T-cell (primary cell): ENCODE measurements at places on chromosomes 11 and 22.

DNA sequence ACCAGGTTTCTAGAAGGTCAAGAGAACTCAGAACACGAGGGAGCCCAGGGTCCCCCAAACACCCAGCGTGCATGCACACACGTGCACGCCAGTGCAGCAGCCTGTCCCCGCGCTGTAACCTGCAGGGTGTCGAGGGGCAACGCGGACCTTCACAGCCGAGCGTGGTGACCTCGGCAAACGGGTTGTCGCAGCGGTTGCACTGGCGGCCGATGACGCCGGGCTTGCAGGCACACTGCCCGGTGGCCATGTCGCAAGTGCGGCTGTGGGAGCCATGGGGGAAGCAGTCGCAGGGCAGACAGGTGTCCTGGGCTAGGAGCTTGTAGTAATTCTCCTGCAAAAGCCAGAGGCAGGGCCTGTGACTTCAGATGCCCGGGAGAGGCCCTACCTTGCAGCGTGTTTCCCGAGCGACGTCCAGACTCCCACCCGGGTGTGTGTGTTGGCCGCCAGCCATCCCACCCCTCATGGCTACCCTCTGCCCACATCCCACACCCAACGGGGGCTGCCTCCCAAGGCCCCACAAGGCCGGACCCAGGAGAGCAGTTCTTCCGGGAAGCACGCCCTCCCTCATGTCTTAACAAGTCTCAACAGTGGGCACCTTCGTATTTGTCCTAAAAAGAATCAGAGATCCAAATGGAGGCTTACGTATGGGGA is 56.1 kb downstream of the TRMU start:
- no peak for DNase-seq

GRCh38 chr22:28188178-28188879 is 269.3 kb upstream of the PITPNB start:
- DNase-seq = no peak

GRCh38 chr11:78542007-78542406 is 32.7 kb downstream of the NARS2 start:
- DNase-seq = no peak

DNA sequence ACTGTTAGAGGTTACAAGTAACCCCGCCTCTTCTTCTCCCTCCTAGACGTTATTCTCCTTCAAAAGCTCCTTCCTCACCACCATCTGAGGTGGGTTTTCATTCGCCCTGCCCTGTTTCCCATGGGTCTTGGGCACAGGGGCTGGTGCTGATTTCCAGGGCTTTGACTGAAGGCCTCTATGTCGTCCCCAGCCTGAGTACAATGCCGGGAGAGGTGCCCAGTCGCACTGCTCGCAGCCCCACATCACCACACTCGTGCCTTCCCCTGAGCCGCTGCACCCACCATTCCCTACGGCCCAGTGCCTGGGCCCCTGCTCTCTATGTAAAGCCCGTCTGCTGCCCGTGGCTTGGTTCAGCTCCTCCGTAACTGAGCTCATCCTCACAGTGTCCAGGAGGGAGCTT is 169.8 kb downstream of the DSCAML1 start:
- no peak for DNase-seq

- DNase-seq = no peak
Measured at GRCh38 chr11:32034680-32035079, 56.2 kb upstream of the RCN1 start.
